NCI-H1417 treated with DMSO at 0.1 percent for 48 hours (cell line): ENCODE measurements at places on chromosomes 7 and 10.

DNA sequence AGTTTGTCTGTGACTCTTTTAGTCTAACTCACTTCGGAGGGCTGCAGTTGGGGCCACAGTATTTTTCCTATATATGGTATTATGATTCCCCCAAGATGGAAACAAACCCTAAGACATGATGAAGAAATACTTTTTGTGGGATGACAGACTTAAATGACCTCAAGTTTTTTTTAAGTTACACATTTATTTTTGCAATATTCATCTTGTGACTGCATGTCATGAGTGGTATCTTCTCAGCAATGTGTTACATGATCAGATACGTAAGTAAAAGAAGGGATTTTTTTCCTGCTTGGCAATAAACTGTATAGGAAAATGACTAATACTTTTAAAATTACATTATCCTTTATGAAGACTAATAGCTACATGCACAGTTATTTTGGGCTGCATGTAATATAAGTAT lies 57.8 kb downstream of the OR13A1 start:
- DNase-seq, result no peak

- no peak for DNase-seq
Observed at GRCh38 chr10:47259466-47259865, 40.5 kb upstream of the GDF10 start.

DNA sequence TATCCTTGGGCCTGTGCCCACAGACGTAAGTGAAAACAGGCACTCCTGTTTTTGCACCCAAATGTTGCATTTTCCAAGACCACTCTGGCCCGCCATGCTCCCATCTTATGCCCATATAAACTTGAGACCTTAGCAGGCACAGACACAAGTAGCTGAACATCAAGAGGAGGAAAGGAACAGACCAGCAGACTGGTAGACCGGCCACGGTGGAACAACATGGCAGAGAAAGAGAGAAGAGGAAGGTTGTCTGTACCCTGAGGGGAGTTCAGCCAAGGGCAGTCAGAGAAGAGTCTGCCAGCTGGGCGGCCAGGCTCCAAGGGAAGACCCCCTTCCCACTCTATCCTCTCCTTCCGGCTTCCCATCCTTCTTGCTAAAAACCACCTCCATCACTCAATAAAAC lies 85.3 kb downstream of the GPR37 start:
- no peak for DNase-seq

DNA sequence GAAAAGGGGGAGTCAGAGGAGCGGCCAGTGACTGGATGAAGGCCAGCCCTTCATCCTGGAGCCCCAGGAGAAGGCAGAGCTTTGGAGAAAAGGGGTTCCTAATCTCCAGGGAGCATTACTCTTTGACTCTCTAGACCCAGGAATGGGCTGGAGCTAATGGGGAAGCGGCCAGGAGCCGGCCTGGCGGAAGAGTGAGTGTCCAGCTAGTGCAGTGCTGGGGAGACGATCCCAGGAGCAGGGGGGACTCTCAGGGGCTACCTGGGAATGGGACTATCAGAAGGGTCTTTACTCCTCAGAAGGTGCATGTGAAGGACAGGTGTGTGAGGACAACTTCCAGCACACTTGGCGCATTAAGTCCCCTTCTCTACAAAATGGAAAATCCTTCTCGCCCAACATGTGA lies 2.4 kb upstream of the PAX2 start:
- no peak for DNase-seq

GRCh38 chr10:90837486-90837885 lies 20.4 kb downstream of the HTR7 start:
- DNase-seq, result no peak

DNA sequence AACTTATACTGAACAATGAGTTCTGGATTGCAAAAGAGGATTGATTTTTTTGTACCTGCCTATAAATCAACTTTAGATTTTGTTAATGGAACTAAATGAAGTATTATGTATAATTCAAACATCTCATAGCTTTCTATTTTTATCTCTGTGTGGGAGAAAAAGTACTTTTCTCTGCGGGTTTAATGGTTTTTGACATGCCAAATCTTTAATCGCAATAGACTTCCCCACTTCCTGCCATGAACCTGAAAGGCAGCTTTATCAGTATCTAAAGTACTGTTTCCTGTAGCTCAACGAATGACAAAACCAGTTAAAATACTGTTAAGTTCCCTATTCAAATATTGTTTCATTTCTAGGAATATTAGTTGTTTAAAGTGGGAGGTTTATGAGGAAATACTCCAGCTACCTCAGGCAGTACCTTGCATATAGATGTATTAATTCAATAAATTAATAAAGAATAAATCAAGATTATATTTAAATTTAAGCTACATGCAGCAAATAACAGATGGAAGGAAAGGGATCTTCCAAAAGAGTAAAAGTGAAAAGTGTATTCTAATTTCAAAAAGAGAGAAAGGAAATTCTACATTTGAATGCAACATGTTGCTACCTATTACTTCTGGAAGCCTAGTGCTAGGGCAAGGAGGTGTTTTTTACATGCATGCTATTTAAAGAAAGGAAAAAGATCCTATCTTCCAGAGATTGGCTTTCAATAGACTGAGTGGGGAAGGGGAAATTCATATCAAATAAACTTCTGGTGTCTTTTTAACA lies 75.9 kb downstream of the SVOPL start:
- DNase-seq, result no peak

DNA sequence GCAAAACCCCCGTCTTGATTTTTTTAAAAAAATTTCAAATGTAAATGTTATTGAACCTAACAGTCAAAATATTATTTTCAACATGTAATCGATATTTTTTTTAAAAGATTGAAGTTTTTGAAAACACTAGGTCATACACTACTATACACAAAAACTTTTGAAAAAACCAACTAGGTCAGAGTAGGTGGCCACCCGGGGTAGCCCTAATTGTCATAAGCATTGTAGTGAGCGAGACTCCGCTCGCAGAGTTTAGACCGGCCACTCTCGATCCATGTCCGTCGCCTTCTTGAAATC lies 417 bp downstream of the RFC2 start:
- DNase-seq, result no peak

GRCh38 chr10:113552014-113552413 lies 839 bp upstream of the HABP2 start:
- DNase-seq, result no peak

DNA sequence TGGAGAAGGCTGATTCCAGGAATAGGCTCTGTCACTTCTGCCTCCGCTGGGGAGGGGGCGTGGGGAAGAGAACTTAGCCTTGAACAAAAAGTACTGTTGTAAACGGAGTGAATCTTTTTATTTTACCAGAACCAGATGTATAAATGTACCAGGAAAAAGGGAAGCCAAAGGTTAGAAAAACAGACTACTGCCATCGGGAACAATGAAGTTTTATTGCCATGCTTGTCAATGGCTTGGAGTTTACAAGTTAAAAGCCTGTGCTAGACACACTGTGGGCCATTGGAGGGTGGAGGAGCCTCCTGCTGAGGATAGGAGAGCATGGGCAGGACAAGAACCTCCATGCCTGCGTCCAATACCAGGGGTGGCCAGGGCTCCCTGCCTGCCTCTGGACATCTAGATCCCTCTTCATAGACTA lies 161.7 kb upstream of the LYZL2 start:
- DNase-seq, result no peak

GRCh38 chr10:43124574-43125273 lies 13.5 kb upstream of the CSGALNACT2 start:
- DNase-seq, result no peak

DNA sequence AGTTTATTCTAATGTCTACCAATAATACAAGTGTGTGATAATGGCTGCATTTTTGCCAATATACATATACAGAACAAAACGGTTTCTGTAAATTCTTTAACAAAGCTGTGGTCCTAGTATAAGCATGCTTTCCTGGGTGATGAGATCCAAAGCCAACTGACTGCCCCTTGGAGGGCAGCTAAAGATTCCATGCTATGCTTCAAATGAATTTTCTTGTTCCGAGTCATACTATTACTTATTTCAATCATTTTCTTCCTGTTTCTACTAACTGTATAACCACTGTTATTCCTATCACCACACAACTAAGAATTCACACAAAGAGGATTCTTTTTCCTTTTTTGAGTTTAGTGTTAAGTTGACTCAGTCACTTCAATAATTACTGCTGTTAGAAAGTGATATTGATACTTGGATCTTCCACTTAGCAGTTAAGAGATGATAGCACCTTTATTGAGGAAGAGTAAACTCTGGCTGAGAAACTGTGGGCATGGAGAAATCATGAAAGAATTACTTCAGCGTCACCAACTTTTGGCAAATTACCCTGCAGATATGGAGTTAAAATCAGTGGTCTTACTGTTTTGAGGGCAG lies 197.5 kb downstream of the ARL4A start:
- no peak for DNase-seq

DNA sequence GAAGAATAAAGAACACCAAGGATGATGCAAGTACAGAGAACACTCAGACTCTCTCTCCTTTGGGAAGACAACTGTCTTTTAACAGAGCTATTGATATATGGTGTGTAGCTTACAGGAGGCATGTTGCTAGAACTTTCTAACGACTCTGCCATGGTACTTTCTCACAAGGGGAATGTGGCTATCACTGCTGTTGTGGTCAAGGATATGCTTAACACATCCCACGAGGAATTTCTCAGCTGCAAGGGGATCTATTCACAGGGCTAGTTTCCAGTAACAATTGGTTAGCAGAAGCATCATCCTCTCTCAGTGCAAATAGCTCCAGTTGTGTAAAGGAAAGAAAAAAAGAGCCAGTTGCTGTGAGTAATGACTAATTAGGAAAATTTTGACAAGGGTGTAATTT lies 826.0 kb downstream of the SORCS1 start:
- no peak for DNase-seq

DNA sequence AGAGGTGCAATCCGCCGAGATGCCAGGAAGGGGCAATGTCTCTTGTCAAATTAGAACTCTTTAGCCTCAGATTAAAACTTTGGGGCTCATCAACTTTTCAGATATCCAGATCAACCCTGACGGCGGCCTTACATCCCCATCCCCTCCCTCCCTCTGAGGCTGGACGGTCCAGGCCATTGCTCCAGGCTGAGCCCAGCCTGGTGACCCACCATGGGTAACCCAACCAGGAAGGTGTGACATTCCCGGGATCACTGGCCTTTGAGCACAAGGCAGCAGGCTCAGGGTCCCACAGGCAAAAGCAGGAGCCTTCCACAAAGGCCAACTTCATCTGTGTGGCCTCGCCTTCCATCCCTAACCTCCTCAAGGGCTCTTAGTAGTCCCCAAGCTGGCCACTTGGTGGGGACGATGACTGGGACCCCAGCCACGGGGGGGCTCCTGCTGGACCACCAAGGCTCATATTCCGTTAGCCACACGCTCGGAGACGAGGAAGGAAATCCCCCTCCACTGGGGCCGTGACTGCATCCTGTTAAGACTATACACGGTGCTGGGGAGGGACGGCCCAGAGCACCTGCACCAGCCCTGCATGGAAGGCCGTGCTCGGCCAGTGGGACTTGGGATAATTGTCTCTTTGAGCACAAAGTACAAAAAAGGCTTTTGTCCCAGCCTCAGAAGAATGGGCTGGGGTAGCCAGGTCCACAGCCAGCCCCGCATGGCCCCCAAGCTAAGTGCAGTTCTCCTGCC lies 62.8 kb downstream of the ZRANB1 start:
- no peak for DNase-seq

DNA sequence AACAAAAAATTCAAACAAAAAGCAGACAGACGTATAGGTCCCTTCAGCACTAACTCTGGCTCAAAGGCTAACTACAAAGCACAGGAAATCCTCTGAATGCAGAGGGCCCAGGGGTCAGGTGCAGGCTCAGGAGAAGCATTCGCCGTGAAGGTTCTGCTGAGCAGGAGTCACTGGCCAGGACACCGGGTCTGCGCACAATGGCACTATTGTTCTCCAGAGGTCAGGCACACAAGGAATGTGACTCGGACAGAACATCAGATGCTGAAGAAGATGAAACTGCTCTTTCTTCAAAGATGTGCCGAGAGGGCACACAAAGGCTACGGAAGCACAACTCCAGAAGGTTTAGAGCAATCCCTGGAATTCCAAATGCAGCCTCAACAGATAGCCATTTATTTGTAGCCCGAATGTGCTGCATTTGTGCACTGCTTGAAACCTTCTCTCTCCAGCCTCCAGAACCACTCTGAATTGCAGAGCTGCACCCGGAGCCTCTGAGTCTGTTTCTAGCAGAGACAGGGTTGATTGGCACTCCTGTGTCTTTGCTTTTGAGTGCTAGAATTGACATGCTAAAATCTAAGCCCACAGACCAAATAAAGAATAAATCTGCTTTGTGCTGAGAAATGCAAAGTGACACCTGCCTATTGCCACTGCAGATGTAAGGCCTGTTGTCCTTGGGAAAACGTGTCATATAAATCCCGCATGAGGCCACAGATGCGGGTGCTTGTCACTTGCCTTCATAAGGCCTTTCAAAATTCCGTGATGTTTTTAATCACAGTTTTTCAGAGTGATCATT lies 85.4 kb upstream of the AFAP1L2 start:
- no peak for DNase-seq

GRCh38 chr7:117859246-117859812 lies 13.9 kb downstream of the CTTNBP2 start:
- no peak for DNase-seq

DNA sequence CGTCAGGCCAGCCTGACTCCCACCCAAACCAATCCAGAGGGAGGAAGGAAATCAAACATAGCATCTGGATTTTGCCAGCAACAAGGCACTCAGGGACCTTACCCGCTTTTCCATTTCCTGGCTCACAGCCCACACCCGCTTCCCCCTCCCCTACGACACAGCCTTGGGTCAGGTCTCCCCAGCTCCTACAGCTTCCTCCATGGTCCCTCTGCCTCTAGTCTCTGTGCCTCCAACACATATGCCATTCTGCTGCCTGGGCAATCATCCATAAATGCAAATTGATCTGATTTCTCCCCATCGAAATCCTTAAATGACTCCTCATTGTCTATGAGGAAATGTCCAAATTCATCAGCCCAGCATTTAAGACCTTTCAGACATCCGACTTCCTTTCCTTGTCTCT lies 53.2 kb upstream of the CUX1 start:
- no peak for DNase-seq

GRCh38 chr10:92384741-92385140 lies 93.8 kb downstream of the MARCHF5 start:
- no peak for DNase-seq

DNA sequence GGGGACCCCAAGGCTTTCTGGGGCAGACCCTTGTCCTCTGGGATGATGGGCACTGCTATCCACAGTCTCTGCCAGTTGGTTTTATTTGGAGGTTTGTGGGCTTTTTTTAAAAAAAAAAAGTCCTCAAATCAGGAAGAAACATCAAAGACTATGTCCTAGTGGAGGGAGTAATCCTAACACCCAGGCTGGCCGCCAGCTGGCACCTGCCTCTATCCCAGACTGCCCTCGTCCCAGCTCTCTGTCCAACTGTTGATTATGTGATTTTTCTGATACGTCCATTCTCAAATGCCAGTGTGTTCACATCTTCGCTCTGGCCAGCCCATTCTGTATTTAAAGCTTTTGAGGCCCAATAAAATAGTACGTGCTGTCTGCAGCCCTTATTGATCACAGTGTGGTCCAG lies 61.0 kb upstream of the LRRC4 start:
- no peak for DNase-seq
